Sigmoid colon (tissue), 7 donors: ENCODE measurements at places on chromosomes 2 and 18.

GRCh38 chr2:135985826-135986393, 484 bp upstream of the DARS1 start:
- no peak for DNase-seq

DNA sequence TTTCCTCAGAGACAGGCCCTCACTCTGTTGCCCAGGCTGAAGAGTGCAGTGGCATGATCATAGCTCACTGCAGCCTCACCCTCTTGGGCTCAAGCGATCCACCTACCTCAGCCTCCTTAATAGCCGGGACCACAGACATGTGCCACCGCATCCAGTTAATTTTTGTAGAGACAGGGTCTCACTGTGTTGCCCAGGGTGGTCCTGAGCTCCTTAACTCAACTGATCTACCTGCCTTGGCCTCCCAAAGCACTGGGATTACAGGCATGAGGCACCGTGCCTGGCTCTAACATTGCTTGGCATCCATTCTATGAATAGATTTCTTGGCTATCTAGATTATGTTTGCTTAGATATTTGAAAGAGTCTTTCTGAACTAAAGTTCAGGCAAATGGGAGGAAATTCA, 21.6 kb downstream of the R3HDM1 start:
- no peak for DNase-seq

DNA sequence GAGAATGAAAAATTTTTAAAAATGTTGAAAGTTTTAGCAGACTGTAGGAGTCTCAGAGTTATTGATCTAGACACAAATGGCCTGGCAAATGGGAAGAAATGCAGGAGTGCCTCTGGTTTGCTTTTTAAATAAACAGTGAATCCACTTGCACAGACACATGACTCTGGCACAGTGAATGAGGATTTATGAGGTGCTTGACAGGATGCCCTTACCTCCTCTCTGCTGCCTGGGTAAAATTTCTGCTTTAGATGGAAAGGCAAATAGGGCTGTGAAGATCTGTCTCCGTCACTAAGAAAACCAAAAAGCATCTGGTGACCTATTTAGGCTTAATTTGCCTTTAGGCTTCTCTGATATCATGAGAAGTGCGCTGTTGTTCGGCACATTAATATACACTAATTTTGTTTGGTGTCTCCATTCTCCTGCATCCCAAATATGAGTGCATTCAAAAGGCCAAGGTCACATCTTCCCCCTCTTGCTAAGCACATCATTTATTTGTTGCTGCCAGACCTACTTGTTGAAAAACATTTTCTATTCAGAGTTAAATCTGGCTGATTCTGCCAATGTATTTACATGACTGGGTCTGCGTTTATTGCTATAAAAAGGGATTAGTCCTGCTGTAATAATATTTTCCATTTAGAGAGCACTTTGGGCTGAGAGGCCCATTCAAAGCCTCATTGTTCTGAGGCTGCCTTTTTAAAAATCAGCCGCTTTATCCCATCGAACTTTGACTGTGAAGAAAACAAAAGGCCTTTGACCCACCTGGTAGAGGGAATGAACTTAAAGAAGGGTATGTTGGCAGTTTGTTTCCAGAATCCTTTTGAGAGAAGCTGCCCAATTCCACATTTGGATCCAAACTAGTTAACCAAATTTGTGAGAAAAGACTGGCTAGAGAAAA, 94.9 kb downstream of the RNF152 start:
- no peak for DNase-seq

GRCh38 chr2:212505586-212505985, 33.0 kb downstream of the ERBB4 start:
- DNase-seq = no peak

DNA sequence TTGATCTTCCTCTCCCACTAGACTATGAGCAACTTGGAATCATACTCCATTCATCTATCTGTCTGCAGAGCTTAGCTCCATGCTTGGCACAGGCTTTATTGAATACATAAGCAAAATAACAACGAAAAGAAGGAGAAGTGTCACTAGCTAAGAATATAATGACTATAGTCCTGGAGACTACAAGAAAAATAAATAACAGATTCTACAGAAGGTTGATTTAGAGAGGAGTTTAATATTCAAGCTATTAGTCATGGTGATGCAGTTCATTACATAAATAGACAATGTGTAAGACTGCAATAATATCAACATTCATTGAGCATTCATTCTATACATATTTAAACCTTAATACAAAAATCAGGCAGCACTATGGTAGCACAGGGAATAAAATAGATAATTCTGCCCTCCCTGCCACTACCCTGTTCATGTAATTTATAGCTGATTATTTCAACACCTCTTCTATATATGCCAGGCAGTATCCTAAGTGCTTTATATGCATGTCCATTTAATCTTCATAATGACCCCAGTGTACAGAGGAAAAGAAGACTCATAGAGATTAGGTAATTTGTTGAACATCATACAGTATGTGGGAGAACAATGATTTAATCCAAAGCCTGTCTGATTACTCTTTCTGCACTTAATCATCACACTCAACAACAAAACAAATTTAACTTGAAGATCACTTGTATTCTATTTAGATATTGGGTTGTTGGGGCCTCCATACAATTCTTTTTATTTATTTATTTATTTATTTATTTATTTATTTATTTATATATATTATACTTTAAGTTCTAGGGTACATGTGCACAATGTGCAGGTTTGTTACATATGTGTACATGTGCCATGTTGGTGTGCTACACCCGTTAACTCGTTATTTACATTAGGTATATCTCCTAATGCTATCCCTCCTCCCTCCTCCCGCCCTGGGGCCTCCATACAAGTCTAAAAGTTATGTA, 165.3 kb downstream of the RNF152 start:
- no peak for DNase-seq

GRCh38 chr2:43453179-43454170, 142.4 kb downstream of the THADA start:
- DNase-seq = no peak

- DNase-seq = no peak
Measured at GRCh38 chr18:77512152-77512551, 262.5 kb downstream of the GALR1 start.

- no peak for DNase-seq
Measured at GRCh38 chr2:103361712-103362111, 599.9 kb downstream of the TMEM182 start.

DNA sequence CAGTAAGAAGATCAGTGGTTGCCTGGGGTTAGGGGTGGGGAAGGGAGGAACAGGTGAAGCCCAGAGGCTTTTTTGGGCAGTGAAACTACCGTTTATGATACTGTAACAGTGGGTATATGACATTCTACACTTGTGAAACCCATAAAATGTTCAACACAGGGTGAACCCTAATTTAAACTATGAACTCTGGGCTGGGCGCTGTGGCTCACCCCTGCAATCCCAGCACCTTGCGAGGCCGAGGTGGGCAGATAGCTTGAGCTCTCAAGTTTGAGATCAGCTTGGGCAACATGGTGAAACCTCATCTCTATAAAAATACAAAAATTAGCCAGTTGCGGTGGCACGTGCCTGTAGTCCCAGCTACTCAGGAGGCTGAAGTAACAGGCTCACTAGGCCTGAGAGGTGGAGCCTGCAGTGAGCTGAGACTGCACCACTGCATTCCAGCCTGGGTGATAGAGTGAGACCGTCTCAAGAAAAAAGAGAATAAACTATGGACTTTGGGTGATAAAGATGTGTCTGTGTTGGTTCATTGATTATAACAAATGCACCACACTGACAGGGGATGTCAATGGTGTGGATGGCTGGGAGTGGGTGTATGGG, 17.6 kb upstream of the USP14 start:
- no peak for DNase-seq

- DNase-seq = no peak
Measured at GRCh38 chr18:67411116-67411515, 105.4 kb downstream of the DSEL start.

DNA sequence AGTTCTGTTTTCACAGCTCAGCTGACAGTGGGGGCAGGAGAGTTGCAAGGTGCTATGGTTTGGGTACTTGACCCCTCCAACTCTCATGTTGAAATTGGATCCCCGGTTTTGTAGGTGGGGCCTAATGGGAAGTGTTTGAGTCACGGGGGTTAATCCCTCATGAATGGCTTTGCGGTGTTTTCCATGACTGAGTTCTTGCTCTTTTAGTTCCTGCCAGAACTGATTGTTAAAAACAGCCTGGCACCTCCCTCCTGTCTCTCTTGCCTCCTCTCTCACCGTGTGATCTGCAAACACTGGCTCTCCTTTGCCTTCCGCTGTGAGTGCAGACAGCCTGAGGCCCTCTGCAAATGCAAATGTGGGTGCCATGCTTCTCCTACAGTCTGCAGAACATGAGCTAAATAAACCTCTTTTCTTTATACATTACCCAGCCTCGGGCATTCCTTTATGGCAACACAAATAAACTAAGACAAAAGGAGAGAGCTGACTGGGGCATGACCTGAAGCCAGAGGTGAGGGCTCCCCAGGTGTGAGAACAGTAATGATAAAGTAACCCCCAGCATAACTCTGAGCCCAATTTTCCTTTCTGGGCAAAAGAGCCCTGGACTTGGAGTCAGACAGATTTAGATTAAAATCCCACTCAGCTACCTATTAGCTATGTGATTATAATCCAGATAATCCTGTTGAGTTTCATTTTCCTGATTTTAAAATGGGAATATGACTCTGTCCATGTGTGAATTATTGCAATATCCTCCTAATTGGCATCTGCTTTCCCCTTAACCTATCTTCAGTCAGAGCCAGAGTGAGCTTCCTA, 64.9 kb upstream of the CAPN13 start:
- no peak for DNase-seq
